ENCODE measurements at places on chromosomes 13 and 19.

DNA sequence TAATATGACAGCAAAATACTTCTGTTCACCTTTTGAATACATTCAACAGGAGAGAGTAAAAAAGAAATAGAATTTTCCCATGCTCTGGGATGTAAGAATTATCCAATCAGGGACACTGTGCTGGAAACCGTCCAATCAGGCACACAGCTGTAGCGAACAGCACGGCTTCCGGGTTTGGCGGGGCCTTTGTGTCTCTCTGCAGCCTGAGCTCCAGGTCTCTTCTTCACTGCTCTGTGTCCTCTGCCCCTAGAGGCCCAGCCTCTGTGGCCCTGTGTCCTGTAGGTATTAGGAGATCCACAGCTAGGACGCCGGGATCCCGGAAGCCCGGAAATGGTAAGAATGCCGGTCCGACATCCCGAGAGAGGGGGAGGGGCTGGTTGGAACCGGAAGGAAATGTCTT is 92.7 kb downstream of the ZNF737 start:
- no peak for DNase-seq

- no peak for DNase-seq
These were observed 92.2 kb downstream of the STOML3 start for GRCh38 chr13:38898481-38898880.

- no peak for DNase-seq
These were observed 34.7 kb downstream of the PHF11 start for GRCh38 chr13:49530457-49530856.

DNA sequence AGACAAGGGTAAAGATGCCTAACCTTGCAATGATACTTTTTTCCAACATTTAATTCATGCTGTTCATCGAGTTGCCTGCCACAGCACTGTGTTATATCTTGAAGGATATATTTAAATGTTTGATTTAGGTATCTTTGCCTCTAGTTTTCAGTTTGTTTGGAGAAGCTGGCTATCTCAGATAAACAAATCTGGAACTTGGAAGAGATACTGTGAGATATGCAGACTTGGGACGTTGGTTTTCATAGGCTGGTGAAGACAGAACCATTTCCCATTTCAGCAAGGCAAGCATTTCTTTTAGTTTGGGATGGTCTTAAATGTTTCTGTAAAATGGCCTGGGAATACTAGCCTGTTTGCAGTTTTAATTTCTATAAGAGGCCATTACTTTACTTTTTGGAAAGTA is 3.3 kb downstream of the RNASEH2B start:
- DNase-seq, result no peak

DNA sequence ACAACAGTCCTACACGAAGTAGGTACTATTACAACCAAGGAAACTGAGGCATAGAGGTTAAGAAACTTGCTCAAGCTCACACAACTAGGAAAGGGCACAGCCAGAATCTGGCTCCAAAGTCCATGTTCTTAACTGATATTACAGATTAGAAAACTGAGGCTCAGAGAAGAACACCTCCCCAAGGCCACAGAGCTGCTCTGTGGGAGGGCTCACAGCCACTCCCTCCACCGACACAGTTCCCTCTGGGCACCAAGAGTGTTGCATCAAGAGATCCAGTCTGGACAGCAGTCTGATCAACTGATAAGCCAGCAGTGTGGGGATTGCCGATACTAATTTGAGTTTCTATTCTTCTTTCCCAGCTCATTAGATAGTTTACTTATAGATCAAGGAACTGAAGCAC is 29.5 kb downstream of the SLC15A1 start:
- DNase-seq, result no peak

DNA sequence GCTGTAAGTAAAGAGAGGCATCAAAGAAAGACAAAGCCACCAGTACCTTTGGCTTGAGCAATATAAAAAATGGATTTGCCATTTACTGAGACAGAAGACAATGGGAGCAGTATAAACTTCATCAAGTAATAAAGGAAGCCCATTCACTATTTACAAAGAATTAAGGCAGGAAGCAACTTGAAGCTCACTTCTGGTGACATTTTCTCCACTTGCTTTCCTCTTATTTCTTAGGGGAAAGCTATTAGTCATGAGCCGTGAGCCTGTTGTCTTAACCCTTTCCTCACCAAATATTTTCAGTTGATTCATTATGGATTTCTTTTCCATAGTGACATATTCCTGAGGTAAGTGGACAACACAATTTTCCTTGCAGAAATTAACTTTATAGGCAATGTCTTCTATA is 156.8 kb downstream of the DNAJC3 start:
- DNase-seq, result no peak

DNA sequence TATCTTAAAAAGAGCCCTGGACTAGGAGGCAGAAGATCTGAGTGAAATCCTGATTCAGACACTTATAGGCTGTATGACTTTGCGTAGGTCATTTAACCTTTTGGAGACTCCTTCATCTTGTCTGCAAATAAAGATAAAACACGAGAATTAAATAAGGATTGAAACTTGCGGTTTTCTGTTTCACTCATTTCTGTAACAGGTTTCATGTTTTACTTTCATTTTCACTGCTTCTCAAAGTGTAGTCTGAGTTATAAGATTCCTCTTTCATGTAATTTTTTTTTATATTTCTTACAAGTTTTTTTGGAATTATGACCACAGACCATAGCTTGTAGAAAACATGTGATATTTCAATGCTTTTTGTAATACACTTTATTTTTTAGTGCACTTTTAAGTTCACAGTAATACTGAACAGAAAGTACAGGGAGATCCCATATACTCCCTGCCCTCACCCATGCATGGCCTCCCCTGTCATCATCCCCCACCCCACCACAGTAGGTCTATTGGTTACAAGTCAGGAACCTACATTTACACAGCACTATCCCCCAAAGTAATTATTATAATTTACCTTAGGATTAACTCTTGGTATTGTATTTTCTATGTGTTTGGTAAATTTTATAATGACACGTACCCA is 174.6 kb downstream of the ITGBL1 start:
- DNase-seq, result no peak

DNA sequence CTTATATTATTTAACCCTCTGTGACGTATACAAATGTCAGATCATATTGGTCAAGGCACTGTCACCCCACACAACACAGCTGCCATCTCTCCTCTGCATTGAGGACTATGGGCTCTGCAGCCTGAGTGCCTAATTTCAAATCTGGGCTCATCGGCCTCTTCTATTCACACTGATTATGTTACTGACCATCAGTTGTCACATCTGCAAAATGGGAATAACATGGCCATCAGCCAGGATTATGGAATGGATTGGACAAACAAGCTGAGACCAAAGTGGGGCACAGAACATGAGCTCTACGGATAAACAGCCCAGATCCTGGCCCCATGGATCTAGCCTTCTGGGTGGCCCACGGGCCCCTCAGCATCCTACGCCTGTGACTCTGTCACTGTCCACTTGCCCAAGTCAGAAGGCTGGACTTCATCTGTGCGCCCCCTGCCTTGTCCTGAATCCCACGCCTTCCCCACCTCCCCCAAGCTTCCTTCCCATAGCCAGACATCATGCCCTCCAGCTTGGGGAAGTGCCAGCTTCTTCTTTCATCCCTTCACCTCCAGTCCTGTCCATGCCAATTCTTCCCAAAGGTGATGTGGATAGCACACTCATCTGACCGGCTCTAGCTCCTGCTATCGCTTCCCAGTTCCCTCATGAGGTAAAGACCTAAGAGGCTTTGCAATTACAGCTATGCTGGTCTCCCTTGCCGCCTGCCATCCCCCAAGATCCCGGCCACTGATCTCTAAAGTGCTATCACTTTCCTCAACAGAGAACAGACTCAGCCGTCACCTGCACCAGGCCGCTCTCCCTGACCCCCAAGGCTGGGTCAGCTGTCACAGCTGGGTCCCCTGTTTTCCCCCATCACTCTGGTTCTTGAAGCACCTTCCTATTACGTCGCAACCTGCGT is 872 bp downstream of the FARSA start:
- no peak for DNase-seq

GRCh38 chr13:75489502-75490263 is 7.7 kb upstream of the TBC1D4 start:
- no peak for DNase-seq
